ENCODE measurements at places on chromosomes 6 and 20.

- no peak for DNase-seq
Observed at GRCh38 chr6:36128073-36128472, 2.2 kb upstream of the MAPK13 start.

DNA sequence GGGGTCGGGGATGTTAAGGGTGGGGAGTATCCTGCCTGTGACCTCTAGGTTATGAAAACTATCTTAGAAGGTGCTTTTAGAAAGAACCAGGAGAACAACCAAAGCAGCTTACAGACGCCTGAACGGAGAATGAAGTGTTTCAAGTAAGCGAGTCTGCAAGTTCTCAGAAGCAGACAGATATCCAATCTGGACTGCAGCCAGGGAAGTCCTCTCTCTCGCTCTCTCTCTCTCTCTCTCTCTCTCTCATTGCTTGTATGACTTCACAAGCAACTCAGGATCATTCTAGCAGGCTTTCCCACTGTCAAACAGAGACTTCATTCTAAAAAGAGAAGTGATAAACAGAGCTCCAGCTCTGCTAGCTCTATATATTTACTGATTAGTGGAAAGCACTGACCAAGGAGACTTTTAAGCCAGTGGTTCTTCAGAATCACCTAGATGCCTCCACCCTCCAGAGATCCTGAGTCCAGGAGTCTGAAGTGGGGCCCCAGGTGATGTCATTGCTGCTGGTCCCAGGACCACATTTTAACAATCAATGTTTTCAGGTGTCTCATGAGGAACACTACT, 6.0 kb downstream of the TCF21 start:
- no peak for DNase-seq

- no peak for DNase-seq
Observed at GRCh38 chr20:38296433-38296832, 7.5 kb upstream of the BPI start.

GRCh38 chr6:12115492-12115891, 103.4 kb downstream of the HIVEP1 start:
- no peak for DNase-seq

- no peak for DNase-seq
Observed at GRCh38 chr20:55471052-55472006, 534.0 kb downstream of the CBLN4 start.

GRCh38 chr6:45421709-45422502, 44.2 kb upstream of the SUPT3H start:
- DNase-seq, result peak; percentile 58

DNA sequence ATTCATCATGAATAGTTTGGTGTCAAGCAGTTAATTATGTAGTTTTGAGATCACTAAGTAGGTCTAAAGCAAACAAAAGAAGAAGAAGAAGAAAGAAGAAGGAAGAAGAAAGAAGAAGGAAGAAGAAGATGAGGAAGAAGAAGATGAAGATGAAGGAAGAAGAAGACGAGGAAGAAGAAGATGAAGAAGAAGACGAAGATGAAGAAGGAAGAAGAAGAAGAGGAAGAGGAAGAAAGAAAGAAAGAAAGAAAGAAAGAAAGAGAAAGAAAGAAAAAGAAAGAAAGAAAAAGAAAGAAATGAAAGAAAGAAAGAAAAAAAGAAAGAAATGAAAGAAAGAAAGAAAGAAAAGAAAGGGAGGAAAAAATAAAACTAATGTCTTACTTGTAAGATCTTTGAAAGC, 9.2 kb downstream of the TMC2 start:
- DNase-seq, result no peak

GRCh38 chr6:41846666-41847237, 48.4 kb downstream of the USP49 start:
- peak; percentile 97 for DNase-seq

DNA sequence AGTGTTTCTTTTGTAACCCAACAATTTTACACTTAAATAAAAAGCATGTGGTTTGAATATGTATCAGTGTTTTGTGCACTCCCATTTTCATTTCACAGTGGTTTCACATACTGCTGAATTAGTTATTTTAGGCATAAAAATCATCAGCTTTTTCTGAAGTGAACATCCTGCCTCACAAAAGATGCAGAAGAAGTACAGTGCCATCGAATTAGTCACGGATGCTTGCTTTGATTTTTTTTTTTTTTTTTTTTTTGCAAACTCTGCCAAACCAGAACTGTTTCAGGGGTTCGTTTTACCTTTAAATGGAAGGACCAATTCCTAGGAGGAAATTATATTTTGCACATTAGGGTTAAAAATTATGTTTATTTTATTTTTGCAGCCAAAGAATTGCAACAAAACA, 158.6 kb downstream of the RPS12 start:
- DNase-seq, result no peak

DNA sequence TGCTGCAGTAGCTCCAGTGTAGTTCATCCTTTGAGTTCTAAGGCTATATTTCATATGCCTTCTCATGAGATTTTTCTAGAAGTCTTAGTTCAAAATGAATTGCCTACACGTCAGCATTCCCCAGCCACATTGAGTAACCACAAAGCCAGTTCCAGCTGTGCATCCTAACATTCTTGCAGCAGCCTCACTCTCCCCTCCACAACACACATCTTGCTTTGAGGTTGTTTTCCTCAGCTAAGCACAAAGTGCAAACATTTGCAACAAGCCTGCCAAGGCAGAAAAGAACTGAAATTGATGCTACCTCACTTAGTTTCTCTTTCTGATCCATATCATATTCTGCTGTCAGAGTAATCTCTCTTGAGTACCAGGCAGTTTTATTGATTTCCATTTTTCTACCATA, 160.7 kb upstream of the KCNQ5 start:
- DNase-seq, result no peak

DNA sequence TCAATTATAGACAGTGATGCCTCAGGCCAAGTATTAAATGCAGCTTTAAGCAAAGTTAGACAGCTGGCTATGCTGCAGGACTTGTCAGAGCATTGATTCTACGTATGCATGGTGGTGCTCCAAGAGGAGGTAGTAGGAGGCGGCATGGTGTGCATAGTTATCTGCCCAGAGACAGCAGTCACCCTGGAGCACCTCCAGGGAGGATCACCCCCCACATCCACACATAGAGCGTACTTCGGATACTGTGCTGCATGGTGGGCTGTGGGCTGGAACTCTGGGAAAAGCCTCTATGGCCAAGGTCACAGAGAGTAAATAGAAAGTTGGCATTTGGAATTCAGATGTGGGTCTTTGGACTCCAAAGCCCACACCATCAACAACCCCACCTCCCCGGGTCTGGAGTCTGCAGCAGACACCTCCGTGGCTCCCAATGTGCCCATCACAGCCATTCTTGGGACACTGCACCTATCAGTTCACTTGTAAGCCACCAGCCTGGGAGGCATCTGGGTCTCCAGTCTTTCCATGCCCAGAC, 64.5 kb upstream of the STX16 start:
- DNase-seq, result no peak

DNA sequence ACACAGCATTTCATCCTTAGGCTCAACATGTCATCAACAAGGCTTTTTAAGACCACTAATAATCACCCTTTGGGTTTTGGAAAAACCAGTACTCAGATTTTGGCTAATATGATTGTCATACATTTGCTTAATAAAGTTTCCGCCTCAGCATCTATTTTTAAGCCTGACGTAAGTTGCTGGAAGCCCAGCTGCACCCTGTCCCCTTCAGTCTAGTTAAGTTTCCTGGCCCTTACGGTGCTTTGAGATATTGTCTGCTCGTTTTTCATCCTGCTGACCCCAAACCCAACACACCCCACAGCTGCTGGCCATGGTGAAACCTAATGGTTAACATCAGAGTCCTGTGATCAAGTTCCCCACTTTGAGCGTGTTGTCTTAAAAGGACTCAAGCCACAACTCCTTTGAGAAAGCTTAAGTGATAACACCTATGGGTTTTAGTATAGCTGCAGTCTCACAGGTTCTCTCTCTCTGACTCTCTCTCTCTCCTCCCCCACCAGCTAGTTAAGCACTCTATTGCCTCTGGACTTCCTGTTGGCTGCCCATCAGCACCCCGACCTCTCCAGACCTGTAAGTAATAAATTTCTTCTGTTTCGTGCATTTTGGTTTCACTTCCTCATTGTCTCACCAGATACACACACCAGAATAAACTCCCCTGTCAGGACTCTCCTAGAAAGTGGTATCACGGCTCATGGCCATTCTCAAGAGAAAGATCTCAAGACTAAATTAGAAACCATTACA, 802.0 kb downstream of the C6orf118 start:
- no peak for DNase-seq

GRCh38 chr6:23250556-23250955, 681.2 kb downstream of the HDGFL1 start:
- no peak for DNase-seq

DNA sequence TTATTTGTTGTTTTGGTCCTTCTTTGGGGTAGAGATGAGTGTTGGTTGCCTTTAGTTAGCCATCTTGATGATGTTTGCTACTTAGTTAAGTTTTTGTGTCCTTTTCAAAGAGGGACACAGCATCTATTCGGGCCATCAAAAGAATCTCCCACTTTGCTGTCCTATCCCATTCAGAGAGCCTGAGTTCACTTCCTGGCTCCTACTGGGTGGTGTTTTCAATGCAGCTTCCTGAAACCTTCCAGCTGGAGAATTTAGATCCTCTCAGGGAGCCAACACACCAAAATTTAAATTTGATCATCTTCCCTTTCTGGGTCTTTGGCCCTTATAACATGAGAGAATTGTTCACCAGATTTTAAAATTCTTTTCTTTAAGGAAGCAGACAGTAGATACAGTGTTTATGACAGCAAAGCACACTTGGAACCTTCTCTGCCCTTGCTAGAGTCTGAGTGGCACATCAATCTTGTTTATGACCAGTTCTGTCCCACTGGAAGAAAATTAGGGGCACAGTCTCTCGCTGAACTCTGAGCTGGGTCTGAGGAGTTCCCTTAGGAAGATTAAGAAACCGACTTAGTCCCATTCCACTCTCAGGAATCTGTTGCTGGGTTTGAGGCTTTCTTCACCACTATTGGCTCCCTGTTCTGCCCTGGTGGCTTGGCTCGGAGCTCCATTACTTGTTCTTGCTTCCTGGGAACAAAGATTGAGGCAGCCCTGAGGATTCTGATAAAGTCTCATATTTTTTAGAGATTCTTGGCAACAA, 115.5 kb downstream of the CCDC170 start:
- no peak for DNase-seq

- no peak for DNase-seq
Observed at GRCh38 chr6:21414065-21414464, 179.5 kb upstream of the SOX4 start.

DNA sequence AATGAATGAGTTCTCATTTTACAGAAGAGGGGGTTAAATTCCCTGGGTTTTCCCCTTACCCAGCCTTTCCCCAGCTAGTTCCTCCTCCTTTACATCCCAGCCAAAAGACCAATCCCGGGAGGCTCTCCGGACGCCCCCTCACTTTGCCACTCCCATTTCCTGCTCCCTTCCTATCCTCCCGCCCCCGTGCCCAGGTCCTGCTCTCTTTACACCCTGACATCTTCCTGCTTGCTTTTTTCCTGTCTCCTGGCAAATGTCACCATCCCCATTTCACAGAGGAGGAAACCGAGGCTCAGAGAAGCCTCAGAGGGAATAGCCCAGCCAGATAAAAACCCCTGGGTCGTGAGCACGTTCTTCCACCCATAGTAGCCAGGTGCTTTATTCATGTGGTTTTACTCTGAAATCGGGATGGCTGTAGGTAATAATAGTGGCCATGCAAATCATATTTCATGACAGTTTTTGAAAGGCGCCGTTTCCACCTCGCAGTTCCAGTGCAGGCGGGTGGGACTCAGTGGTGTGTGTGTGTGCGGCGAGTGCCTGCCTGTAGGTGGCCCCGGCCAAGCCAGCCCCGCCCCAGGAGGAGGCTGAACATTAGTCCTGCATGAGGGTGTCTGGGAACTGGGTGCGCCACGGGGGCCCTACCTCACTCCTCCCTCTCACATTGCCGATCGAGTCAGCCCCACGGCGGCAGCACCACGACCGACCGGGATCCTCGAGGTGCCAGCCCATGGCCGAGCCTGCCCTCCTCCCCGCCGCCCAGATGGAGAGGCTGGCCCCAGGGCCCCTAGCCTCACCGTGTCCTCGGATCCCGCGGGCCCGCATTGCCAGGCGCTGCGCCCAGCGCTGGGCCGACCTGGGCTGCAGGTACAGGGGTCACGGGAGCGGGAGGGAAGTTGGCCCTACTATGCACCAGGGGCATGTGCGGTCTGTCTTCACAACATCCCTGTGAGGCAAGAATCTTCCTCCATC, at the start of gene ARHGAP40:
ARHGAP40 (plus strand) TSS at position 594 of the 969 bp plus-strand sequence.
- peak; percentile 66 for DNase-seq

DNA sequence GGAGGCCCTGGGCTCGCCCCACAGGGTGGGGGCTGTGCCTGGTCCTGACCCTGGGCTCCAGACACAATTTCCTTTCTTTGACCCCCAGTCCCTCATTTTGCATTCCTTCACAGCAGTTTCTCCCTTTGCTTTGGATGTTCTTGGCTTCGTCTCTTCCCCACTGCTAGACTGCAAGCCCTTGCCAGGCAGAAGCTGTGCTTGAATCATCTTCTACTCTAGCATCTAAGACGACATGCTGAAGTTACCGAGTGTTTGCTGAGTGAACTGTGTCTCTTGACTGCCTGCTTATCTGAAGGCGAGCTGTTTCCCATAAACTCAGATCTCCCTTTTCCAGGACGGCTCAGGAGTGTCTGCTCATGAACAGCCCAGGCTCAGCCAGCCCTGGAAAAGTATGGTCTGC, 14.3 kb upstream of the SYNDIG1 start:
- no peak for DNase-seq

GRCh38 chr6:33846226-33846625, 42.4 kb upstream of the MLN start:
- peak; percentile 77 for DNase-seq

DNA sequence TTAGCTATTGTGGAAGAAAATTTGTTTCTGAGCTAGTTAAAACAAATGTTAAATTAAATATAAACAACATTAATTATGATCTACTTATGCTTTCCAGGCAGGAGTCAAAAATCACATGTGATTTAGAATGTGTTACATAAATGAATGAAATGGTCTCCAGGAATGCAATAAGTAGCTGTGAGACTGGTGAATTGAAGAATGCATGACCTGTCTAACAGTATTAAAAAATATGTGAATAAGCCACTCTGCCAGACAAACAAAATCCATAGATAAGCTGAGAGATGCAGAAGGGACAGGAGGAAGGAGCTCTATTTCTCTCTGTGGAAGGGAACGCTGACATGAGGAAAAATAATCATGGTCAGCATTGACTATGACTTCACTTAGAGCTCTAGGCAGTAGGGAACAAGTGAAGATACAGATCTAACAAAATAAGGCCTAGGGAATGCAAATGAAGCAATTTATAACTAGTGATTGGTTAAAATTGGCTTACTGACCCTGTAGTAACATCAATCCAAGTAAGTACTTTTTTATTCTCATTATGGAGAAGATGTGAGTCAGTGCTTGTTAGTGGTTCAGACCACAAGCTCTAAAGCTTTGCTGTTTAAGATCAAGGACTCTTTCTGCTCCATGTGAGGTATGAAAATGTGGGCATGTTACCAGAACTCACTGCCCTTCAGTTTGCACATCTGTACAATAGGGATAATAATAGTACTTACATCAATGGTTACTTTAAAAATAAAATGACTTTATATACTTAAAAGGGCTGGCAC, 432.6 kb downstream of the MMUT start:
- DNase-seq, result no peak

DNA sequence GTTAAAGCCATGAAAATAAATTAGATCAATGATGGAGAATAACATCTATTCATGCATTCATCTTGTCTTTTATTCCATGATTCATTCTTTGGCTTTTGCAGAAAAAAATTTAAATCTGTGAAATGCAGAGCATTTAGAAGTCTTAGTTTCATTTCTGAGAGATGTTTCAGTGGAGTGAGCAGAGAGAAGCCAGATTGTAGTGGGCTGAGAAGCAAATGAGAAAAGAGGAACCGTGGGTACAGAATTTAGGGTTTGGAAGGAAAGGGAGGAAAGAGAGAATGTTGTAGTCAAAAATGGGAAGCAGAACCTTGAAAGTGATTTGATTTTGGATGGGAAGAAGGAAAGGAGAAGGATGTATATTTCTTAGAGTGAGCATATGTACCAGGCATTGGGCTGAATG, 260.3 kb upstream of the MAN1A1 start:
- no peak for DNase-seq
